Daoy (cell line): ENCODE measurements at places on chromosomes 16 and 17. TPM values are rescaled to one million over a fixed set of nuclear protein-coding genes. Genes with fewer than 3 reads are reported as not detected.

- DNase-seq, result peak; percentile 41
Measured at GRCh38 chr16:81623365-81624102, 155.6 kb upstream of the PLCG2 start.

DNA sequence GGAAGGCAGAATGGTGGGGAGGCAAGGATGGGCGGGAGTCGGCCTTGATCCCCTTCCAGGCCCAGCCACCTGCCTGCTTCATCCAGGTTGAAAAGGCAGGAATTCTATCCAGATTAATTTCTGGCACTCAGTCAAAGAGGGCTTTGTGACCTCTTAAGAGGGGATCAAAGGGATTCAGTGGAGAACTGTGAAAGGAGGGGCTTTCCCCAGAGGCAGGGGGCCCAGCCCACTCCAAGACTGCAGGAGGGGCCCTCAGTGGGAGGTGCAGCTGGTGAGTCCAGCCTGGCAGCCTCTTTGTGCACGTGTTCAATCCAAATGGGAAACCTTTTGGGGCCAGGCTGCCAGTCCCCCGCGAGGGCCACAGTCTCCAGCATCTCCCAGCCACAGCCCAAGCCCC lies 148.5 kb upstream of the PLCG2 start:
- DNase-seq, result no peak

DNA sequence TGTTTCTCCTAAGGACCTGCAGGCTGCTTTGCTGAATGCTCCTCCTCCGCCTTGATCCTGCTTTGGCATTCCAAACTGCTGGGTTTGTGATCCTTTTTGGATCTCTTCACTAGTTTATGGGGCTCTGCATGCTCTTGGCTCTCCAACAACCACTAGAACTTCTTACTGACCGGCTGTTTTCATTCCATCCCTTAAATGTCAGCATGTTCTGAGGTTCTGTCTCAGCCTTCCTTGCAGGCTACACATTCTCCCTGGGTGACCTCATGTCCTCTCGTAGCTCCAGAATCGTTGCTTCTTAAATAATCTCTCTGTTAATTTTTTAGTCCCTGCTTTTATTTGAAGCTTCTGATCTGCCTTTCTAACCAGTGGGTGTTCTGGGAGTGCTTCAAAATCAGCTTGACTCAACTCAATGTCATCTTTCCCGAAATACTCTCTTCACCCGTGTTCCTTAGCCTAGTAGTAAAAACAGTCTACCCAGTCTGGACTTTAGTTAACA lies 119.0 kb upstream of the HS3ST2 start:
- DNase-seq, result peak; percentile 58

DNA sequence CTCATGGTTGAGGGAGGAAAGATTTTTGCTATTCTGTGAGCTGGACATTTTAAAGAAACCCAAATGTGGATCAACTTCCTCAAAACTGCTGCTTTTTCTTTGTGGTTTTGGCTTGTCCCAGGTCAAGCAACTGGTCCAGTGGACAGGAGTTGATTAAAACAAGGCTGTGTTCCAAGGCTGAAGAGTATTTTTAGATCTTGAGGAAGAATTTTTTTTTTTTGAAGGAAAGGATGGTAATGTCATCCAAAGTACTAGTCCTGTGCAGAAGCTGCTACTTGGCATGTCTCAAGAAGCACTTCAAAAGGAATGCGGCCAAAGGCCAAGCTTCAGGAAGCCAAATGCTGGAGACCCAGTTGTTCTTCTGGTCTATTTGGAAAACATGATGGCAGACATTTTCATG lies 8.0 kb upstream of the MYH2 start:
- DNase-seq, result no peak

GRCh38 chr17:57080718-57081117 lies 4.3 kb upstream of the AKAP1 start:
- DNase-seq, result no peak

DNA sequence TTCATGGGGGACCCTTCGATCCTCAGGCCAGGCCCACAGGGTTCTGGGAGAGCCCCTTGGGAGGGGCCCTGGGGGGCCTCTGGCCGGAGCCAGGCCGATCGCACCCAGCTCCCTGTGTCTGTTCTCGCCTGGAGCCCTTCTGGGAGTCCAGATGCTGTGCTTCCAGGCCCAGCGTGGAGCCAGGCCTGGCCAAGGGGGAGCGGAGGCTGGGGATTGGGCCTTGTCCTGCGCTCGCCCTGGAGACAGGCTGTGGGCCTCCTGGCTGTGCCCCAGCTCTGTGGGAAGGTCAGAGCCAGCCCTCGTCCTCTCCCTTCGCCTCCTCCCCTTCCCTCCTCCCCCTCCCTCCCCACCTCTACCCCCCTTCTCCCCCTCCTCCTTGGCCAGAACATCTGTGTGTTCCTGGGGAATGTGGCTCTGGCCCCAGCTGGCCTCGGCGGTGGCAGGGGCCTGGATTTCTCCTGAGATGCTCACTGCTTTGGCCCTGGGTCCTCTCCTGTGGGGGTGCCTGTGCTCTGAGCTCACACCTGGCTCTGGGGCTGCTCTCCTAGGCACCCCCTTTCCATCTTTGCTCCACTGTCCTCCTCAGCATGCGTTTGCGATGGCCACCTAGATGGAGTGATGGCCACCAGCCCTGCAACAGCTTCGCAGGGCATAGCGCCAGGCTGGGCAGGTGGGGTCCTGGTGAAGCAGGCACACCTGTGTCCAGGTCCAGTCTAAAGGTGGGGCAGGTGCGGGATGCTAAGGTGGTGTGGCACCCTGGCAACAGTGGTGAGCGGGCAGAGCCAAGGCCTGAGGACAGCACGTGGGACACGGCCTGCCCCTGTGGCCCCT lies 90.6 kb upstream of the CIBAR2 start:
- DNase-seq, result no peak

- no peak for DNase-seq
Measured at GRCh38 chr17:60305141-60305540, 86.8 kb downstream of the USP32 start.

GRCh38 chr17:55852734-55853133 lies 101.9 kb downstream of the PCTP start:
- DNase-seq, result no peak

- peak; percentile 22 for DNase-seq
Measured at GRCh38 chr17:49069585-49070273, 62.8 kb upstream of the B4GALNT2 start.

The PIK3R5 gene
- total RNA-seq, result not detected in 2 replicates

The NPIPA5 gene
- total RNA-seq, result not detected in 2 replicates

The KRTAP17-1 gene
- total RNA-seq, result not detected in 2 replicates

The SOST gene
- total RNA-seq, result 0.29 TPM in 1 of 2 replicates, not detected in the other

The NPIPB9 gene
- not detected in 2 replicates for total RNA-seq
